ENCODE measurements at places on chromosomes 2 and 18.
A peak's percentile ranks its signal among the peaks of the same experiment; 100 is the strongest.

- no peak for DNase-seq
Observed at GRCh38 chr2:134690629-134691215, 28.1 kb downstream of the TMEM163 start.

- no peak for DNase-seq
Observed at GRCh38 chr2:166154685-166155338, 27.0 kb upstream of the SCN1A start.

GRCh38 chr2:205017381-205017780, 472.1 kb downstream of the PARD3B start:
- DNase-seq, result no peak

- peak; percentile 61 for DNase-seq
Observed at GRCh38 chr2:75403991-75404428, 156.7 kb downstream of the EVA1A start.

DNA sequence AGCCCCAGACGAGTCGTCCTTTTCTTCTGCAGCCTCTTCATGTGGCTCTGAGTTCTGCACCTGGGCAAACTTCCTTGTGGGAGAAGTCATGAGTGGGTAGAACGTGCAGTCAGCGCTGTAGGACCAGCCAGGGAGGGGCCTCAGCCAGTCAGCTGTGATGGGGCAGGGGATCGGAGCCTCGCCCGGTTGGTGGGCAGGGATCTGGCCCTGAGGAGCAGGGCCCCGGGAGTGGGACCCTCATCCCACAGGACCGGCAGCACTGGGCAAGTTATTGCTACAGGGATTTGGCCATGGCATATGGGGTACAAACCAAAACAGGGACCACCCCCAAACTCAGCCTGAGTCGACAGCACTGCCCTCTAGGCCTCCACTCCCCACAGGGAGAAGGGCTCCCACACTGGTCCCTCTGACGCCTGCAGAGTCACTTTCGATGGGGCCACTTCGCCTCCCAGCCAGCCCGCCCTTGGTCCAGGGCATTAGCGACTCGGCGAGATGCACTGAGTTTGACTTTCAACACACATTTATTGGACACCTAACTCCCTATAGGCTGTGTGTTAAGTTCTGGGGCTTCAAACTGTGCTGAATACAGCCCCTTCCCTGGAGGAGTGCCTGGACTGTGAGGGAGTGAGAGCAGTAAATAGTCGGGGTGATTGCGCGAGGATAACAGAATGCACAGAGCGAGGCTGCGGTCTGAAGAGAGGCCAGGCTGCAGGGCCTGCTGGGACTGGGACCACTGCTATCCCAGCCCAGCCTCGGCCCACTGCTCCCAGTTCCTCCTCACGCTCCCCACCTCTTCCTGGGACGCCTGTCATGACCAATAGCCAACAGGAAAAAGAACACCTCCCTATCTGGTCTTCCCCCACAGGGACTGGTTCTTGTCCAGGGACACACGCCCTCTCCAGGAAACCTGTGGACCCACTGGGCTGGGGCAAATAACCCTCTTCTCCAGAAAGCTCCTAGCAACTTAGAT, 55.9 kb downstream of the SDC1 start:
- DNase-seq, result no peak

- no peak for DNase-seq
Observed at GRCh38 chr18:55515214-55515613, 72.8 kb downstream of the TCF4 start.

GRCh38 chr2:227183657-227184367, 19.4 kb downstream of the COL4A3 start:
- no peak for DNase-seq

GRCh38 chr2:159224061-159224813, 62.3 kb downstream of the WDSUB1 start:
- no peak for DNase-seq

DNA sequence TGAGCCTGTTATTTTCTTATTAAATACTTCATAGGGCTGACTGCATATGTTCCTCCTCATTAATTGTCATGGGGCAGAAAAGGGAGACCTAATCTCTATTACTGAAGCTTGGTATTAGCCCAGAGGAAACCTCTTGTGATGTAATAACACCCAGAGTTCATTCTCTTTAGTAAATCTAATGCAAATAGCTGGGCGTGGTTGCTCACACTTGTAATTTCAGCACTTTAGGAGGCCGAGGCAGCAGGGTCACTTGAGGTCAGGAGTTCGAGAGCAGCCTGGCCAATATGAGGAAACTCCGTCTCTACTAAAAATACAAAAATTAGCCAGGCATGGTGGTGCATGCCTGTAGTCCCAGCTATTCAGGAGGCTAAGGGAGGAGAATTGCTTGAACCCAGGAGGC, 14.7 kb downstream of the DAW1 start:
- peak; percentile 25 for DNase-seq

GRCh38 chr2:128593879-128594650, 275.4 kb upstream of the HS6ST1 start:
- no peak for DNase-seq

GRCh38 chr2:177551989-177552421, 159.4 kb downstream of the AGPS start:
- no peak for DNase-seq

DNA sequence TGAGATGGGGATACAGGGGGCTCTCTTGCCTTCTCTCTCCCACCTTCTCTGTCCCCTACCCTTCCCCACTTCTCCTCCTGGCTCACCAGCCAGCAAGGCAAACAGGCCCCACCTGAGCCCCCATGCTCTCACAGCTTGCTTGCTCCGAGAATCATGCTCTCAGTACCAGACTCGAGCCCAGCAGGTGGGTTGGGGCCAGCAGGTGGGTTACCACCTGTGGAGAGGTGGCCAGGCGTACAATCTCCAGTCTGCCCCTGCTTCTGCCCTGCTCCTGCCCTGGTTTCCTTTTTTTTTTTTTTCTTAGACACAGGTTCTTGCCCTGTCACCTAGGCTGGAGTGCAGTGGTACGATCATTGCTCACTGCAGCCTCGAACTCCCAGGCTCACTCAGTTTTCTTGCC, 214.5 kb downstream of the SH3RF3 start:
- DNase-seq, result no peak

GRCh38 chr2:120470041-120470965, 124.4 kb downstream of the INHBB start:
- peak; percentile 93 for DNase-seq

DNA sequence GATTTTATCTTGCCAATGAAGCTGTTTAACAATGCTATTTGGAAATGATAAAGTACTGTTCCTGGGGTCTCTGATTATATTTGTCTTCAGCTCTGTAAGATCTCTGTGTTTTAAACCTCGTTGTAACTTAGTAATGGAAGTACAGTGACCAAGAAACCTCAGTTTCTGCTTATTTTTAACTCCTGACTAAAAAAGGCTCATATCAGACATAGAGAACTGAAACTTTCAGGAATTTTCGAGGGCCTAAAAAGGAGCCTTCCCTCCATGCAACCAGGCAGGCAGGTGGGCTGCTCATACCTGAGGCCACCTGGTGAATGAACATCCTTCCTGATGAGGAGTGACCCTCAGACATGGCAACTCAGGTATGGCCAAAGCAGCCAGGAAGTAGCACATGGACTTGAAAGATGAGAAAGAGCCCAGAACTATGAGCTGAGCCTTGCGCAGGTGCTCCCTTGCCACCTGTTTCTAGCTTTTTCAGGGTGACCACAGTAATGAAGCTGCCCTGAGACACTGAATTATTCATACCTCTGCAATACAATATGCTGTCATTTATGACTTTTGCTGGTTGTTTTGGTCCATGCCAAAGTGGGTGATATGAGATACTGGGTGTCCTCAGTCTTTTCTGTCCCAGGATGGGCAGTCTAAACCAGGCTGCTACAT, 23.9 kb downstream of the MYO3B start:
- no peak for DNase-seq

DNA sequence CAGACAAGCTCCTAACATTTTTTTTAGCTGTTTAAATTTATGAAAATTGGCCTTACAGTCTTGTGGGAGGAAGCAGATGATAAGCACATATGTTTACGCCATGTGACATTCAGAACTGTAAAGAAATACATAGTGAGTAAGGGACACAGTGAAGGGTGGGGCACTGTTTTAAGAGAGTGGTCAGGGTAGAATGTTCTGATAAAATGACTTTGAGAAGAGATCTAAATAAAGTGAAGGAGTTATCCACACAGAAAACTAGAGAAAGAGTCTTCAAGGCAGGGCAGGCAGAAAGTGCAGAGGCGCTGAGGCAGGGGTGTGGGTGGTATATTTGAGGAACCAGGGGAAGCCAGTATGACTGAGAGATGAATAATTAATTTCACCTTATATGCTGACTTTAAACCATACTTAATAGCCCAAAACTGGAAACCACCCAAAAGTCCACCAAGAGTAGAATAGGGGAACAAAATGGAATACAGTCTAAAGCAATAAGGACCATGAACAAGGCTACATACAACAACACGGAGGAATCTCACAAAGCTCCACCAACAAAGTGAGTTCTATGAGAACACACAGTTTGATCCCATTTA, 8.6 kb downstream of the MREG start:
- no peak for DNase-seq

DNA sequence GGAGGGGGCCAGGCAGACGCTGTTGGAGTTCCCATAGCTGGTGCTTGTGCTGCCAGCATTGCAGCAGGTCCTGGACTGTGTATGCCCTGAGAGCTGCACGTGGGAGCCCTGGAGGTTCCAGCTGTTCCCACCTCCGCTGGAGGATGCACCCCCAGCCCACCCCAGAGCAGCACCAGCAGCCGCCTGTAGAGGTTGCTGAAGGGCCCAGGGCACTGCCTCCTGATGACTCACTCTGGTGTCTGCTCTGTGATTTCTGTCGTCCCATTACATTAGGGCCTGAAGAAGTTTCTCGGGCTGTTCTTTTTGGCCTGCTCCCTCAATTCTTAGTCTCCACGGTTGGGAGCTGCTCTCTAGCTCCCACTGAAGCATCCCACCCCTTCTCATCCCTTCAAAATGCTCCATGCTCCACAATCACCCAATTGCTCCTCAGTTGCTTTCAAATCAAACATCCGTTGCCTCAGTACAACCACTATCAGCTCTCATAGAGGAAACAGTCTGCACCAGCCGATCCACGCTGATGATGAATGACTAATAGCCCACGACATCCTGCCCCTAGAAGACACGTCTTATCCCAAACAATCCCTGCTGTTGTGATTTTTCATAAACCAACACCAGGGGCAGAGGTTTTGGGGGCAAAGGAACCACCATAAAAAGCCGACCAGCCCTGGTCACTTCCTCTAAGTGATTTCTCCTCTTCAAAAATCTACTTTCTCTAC, 65.2 kb upstream of the RNF152 start:
- DNase-seq, result no peak

GRCh38 chr2:229539628-229540027, 174.7 kb downstream of the DNER start:
- no peak for DNase-seq

DNA sequence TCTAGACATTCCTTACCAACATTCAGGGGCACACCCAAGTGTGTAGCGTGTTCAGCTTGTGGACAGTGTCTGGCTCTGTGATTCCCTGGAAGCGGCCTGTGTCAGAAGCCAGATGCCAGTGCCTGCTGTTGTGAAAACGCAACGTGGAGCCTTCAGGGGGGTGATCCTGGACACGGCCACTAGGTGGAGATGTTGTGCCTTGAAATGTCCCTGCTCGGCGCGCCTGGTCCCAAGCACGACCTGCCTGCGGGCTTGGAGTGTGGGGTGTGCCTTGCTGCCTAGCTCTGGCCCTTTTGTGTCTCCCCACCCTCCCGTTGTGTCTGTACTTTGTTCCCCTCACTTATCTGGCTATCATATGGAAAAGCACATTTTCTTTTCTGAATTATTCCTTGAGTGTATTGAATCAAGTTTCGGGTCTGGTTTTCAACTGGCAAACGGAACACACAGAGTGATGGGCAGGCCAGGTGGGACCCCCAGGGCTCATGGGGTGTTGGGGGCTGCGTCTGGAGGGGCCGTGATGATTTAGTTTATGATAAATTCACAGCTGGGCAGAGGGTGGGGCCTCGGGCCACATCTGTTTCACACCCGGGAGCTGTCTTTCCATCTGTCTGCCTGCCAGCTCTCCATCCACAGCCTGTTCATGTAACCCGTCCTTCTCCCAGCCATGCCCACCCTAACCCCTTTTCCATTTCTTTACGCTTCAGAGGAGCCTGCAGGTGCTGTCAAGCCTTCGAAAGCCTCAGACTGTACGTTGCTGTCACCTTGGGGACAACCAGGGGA, 95.5 kb downstream of the DYSF start:
- DNase-seq, result peak; percentile 83

- no peak for DNase-seq
Observed at GRCh38 chr18:12031846-12032245, 50.5 kb downstream of the IMPA2 start.

DNA sequence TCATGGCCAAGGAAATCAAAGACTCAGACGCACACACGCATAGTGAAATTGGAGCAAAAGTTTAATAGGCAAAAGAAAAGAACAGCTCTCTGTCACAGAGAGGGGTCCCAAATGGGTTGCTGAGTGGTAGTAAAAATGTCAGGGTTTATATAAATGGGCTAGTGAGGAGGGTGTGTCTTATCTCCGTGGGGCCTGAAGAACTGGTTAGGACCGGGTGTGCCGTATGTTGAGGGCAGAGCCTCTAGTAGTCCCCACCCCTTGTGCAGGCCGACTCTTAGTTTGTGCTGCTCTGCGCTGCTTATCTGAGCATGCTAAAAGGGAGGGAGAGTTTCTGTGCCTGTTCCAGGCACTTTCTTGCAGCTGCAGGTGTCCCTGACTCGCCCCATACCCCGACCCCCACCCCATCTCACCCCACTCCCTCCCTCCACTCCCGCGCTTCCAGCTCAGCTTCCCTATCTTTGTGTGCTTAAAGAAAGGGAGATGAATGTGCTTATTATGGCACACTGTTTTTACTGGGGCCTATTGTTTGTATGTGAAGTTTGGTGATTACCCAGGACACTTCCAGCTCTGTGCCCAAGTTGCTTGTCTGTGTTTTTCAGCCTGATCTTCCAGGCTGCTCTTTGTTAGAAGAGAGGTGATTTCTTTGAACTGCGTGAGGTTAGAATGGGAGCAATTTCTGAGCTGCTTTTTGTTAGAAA, 167.4 kb downstream of the SPAG16 start:
- no peak for DNase-seq

DNA sequence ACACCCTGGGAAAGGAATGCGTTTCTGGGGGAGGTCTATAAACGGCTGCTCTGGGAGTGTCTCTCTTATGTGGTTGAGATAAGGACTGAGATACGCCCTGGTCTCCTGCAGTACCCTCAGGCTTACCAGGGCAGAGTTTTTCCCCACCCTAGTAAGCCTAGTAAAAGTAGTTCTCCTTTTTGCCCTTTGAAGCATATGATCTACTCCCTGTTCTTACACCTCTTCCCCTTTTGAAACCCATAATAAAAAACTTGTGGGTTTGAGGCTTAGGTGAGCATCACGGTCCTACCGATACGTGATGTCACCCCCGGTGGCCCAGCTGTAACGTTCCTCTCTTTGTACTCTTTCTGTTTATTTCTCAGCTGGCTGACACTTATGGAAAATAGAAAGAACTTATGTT, 97.4 kb downstream of the FSIP2 start:
- peak; percentile 22 for DNase-seq

DNA sequence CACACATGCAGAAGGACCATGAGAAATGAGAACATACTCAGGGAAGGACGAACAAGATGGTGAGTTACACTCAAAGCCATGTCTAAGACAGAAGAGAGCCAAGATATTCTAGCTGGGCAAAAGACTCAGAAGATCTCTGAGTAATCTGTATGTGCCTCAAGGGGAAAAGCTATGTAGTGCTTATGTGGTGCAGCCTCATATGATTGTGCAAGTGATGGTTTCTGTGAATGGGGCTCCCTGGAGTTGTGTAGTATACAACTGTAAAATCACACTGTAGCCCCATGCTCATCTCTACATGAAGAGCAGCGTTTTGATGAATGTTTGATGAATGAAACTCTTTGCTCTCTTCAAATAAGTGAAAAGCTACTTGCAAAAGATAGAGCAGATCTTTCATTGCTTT, 57.5 kb downstream of the OSR1 start:
- DNase-seq, result no peak

GRCh38 chr2:200968162-200968561, 4.7 kb upstream of the ORC2 start:
- peak; percentile 11 for DNase-seq
